NCI-H1417 (cell line): ENCODE measurements at places on chromosomes 16 and 17.

GRCh38 chr16:980595-980854, 1.0 kb upstream of the SOX8 start:
- DNase-seq: no peak

- peak; percentile 92 for DNase-seq
Measured at GRCh38 chr17:77420804-77421629, 280.2 kb downstream of the SEC14L1 start.

DNA sequence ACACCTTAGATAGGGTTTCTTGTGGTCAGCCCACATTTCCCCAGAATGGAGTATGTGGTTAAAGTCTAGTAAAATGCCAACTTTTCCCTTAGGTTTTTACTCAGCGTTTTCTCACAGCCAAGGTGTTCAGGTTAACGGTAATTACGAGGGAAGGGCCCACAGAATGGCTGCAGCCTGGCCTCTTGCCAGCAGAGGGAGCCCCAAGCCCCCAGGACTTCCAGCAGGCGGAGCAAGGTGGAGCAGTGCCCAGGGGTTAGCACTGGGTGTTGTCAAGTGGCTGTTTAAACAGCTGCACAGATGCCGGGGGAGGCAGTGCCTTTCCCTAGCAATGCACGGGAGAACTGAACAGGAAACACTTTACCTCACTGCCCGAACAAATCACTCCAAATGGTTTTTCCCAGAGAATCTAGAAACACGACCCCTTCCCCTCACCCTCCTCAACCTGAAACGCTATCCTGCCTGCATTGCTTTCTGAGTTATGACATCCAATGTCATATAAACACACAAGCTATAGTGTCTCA, 6.6 kb downstream of the PHB1 start:
- DNase-seq: peak; percentile 81

DNA sequence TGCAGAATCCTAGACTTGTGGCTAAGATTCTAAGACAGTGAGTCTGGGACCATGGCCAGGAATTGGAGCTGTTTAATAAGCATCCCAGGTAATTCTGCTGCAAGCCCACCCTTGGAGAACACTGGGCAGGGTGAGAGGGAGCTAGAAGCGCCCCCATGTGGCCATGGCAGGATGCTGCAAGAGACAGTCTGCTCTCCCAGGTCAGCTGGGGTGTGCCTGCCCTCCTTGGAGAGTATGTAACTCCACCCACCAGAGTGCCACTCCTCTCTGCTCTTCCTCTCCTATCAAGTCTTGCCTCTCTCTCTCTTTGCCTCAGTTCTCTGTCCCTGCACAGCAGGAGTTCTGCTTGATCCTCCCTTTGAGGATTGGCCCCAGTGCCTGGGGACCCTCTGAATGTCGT, 14.9 kb downstream of the RCVRN start:
- no peak for DNase-seq

- DNase-seq: no peak
Measured at GRCh38 chr17:53336281-53336680, 486.4 kb upstream of the KIF2B start.

- DNase-seq: no peak
Measured at GRCh38 chr16:23826528-23827045, 9.2 kb upstream of the PRKCB start.

- no peak for DNase-seq
Measured at GRCh38 chr17:79685121-79685520, 45.6 kb upstream of the ENPP7 start.

- no peak for DNase-seq
Measured at GRCh38 chr16:31196324-31197088, 6.1 kb downstream of the PYCARD start.

DNA sequence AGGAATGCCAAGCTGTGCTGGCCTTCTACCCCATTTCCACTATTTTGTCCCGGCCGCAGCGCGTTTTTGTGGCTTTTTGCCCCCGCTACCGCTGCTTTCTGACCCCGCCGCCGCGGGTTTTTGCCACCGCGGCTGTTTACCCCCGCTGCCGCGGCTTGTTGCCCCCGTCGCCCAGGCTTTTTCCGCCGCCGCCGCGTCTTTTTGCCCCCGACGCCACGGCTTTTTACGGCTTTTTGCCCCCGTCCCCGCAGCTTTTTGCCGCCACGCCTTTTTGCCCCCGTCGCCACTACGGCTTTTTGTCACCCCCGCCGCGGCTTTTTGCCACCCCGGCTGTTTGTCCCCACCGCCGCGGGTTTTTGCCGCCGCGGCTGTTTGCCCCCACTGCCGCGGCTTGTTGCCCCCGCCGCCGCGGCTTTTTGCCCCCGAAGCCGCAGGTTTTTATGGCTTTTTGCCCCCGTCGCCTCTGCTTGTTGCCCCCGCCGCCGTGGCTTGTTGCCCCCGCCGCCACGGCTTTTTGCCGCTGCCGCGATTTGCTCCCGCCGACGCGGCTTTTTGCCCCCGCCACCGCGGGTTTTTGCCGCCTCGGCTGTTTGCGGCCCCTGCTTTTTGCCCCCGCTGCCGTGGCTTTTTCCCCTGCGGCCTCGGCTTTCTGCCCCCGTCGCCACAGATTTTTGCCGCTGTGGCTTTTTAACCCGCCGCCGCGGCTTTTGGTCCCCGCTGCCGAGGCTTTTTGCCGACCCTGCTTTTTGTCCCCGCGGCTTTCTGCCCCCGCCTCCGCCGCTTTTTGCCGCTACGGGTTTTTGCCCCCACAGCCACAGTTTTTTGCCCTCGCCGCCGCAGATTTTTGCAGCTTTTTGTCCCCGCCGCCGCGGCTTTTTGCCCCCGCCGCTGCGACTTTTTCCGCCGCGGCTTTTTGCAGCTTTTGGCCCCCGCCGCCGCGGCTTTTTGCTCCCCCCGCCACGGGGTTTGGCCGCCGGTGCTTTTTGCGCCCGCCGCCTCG, 520.4 kb upstream of the WSB1 start:
- no peak for DNase-seq

- no peak for DNase-seq
Measured at GRCh38 chr17:49157784-49158183, 25.2 kb downstream of the B4GALNT2 start.

- no peak for DNase-seq
Measured at GRCh38 chr16:28930652-28931051, 1.1 kb upstream of the CD19 start.

GRCh38 chr17:81924557-81925532, 2.7 kb downstream of the MAFG start:
- DNase-seq: no peak

- peak; percentile 84 for DNase-seq
Measured at GRCh38 chr16:84449156-84450140, 55.0 kb downstream of the MEAK7 start.

DNA sequence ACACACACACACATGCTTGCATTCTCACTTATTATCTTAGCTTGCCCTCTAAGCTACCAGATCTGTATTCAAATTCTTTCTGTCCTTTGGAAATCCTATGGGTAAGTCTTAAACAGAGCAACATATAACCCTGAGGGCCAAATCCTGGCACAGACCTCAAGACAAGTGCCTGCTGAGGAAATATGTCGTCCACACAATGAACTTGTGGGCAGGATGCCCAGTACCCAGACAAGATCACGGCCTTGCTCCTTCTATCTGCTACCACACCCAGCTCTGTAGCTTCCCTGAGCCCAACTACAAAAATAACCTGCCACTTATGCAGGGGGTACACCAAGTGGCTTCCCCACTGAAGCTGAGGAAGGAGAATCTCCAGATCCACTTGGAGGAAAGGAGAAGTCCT, 37.3 kb upstream of the FA2H start:
- DNase-seq: no peak

DNA sequence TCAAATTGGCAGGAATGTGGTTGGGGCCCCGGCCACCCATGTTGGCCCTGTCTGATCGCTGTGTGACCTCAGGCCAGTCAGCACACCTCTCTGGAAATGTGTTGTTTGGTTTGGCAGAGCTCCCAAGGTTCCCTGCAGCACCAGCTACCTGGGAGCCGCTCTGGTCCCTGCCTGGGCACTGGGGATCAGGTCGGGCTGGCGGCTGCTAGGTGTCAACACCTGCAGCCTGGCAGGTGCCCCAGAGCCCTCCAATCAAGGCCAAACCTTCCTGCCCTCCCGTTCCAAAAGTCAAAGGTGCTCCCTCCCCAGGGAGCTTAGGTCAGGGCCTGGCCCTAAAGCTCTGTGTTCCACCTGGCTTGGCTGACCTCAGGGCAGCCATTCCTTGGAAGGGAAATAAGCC, 55.9 kb downstream of the ZDHHC7 start:
- no peak for DNase-seq

GRCh38 chr16:81502396-81503070, 57.9 kb downstream of the CMIP start:
- DNase-seq: peak; percentile 19

- DNase-seq: no peak
Measured at GRCh38 chr17:36777118-36777517, 160.2 kb upstream of the LHX1 start.

GRCh38 chr16:52383119-52383518, 163.8 kb downstream of the TOX3 start:
- no peak for DNase-seq

DNA sequence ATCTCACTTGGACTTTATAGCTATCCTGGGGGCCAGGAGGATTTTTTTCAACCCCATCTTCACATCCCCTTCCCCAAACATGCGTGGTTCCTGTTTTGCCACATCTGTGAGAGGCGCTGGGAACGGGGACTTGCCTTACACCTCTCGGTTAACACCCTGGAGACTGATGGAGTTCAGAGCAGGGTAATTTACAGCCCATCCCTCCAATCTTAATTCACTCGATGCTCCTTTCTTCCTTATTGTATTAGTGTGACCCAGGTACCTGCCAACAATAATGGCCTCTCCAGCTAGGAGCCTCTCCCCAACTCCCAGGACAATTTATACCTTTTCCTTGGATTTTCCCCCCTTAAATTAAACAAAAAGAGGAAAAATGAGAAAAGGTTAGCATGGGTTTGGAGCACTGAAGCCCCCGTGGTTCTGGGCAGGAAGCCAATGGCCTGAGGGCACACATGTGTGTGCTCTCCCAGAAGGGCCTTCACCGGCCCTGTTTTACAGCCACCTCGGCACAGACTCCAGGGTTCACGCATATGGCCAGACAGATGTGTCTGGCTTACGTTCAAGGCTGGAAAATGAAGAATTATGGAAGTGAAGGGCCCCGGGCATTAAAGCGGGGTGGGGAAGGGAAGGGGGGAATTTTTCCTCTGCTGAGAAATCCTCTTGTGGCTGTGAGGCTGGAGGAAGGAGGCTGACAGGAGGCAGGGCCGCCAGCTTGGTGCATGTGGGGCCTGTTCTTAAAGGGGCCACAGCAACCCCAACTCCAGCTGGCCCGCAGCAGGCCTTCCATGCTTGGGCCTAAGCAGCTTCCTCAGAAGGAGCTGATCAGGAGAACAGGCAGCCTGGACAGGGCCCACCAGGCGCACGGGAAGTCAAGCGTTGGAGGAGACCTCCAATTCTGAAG, 21.4 kb downstream of the HIC1 start:
- peak; percentile 5 for DNase-seq

DNA sequence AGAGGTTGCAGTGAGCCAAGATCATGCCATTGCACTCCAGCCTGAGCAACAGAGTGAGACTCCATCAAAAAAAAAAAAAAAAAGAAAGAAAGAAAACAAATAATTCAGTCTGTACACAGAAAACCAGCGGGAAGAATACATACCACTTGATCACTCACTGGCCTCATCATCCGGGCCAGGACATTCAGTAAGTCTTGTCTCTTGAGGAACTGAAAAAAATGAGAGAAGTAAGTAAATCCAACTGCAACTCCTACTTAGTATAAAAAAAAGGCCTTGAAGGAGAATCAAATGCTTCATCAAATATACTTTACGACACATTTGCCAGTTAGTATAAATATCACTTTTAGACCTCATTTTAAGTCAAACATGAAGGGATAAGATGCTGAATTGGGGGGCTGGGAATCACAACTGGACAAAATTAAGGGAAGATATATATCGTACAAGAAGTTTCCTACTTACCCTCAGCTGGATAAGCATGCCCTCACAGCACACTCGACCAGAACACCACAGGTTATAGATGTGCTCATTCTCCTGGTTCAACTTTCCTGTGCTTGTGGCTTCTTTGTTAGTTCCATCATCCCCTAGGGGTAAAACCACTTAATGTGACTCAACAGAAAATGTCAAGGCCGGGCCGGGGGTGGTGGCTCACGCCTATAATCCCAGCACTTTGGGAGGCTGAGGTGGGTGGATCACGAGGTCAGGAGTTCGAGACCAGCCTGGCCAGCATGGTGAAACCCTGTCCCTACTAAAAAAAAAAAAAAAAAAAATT, 12.4 kb downstream of the CCDC47 start:
- no peak for DNase-seq

DNA sequence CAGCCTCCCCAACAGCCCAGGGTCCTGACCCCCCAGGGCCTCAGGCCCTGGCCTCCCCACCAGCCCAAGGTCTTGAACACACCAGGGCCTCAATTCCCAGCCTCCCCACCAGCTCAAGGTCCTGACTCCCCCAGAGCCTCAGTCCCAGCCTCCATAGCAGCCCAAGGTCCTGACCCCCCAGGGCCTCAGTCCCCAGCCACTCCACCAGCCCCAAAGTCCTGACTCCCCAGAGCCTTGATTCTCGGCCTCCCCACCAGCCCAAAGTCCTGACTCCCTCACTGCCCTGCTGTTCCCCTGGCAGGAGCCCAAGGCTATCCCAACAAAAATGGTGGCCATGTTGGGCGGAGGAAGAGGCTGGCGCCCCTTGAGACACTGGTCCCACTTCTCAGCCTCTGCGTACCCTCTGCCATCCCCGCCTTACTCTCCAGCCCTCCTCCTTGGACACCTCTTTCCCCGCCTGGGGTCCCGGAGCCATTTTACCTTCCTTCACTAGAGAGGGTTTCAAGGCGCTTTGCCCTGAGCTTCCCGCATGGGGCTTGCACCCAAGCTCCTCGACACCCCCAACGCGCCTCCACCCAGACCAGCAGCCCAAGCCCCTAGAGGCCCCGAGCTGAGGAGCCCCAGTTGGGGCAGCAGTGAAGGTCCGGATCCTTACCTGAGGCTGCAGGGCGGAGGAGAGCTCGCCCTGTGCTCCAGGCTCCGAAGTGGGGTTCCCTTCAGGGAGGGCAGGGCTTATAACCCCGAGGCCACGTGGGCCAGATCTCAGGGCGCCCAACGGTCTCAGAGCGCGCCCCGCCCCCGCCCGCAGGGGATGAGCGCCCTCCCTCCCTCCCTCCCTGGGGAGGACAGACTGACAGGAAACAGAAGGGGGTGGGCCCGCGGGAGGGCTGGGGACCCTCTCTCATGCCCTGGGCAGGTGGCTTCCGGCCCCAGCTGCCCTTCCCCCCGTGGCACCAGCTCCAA, 3.5 kb upstream of the TSPOAP1 start:
- DNase-seq: no peak

- peak; percentile 61 for DNase-seq
Measured at GRCh38 chr16:81634380-81635062, 144.6 kb upstream of the PLCG2 start.

- no peak for DNase-seq
Measured at GRCh38 chr16:85923153-85924021, 24.4 kb downstream of the IRF8 start.
